Activated naive CD8-positive, alpha-beta T cell treated with anti-CD3 and anti-CD28 coated beads, Interleukin-2, amount 10 ng/mL, durations not matched to agents 7 days and 5 days (primary cell): ENCODE measurements at places on chromosomes 3 and 15. TPM values are rescaled to one million over a fixed set of nuclear protein-coding genes. Genes with fewer than 3 reads are reported as not detected.

DNA sequence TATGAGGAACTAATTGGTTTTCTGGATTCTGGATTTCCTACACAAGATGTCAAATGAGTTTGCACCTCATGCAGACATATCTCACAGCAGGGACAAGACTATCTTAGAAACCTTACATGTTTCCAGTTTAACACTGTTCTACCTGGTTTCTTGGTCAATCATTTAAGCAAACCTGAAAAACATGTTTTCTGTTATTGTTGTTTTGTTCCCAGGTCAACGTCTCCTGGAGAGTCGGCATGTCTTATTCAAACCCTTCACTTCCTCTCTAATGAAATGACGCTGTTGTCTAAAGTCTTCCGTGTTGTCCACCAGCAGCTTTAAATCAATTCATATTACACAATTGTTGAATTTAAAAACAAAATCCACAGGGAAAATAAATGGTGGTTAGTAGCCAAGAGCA lies 150.9 kb downstream of the CNTN3 start:
- no peak overlapping the region for H3K27ac ChIP-seq
- no peak for DNase-seq
- no peak overlapping the region for H3K4me3 ChIP-seq

GRCh38 chr3:52120556-52121463 lies 33.4 kb downstream of the POC1A start:
- peaks cover 22% of the 10 kb centered on the region for H3K4me1 ChIP-seq
- no peak for DNase-seq
- no peaks in the 10 kb centered on the region for H3K27me3 ChIP-seq
- H3K27ac ChIP-seq, result peak overlapping the region; percentile 94
- peaks cover 18% of the 10 kb centered on the region for H3K36me3 ChIP-seq

GRCh38 chr3:99939876-99940275 lies 122.2 kb downstream of the CMSS1 start:
- no peaks in the 10 kb centered on the region for H3K27me3 ChIP-seq
- no peak overlapping the region for H3K4me3 ChIP-seq
- no peak for DNase-seq
- peaks cover 16% of the 10 kb centered on the region for H3K4me1 ChIP-seq
- H3K27ac ChIP-seq, result no peak overlapping the region

- DNase-seq, result no peak
- no peaks in the 10 kb centered on the region for H3K4me1 ChIP-seq
- peaks cover 63% of the 10 kb centered on the region for H3K27me3 ChIP-seq
- H3K4me3 ChIP-seq, result no peak within 1 kb of the TSS
These were observed at the start of gene ARNT2 for GRCh38 chr15:80404057-80404760. Gene ARNT2, plus strand, starts transcription at chr15:80404382. Its CDS starts 134 bp downstream, at chr15:80404516.

GRCh38 chr3:138220788-138221187 lies 33.7 kb downstream of the ARMC8 start:
- H3K27me3 ChIP-seq, result no peaks in the 10 kb centered on the region
- no peak overlapping the region for H3K4me3 ChIP-seq
- no peak for DNase-seq
- H3K27ac ChIP-seq, result no peak overlapping the region
- peaks cover 23% of the 10 kb centered on the region for H3K4me1 ChIP-seq

DNA sequence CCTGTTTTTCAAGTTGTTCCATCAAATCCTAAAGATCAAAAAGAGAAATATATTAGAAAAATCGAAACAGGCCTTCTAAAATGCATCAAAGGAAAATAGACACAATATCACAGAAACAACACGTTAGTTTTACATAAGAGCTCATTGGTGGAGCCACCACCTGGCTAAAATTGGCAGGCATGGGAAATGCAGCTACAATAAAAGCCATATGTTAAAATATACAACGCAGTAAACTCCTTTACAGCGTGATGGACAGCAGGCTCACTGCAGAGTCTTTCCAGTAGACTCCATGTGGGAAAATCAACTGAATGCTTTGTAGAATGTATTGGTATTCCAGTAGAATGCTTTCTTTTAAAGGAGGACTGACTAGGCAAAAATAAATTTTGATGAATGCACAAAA lies 40.9 kb upstream of the MYO5C start:
- no peaks in the 10 kb centered on the region for H3K27me3 ChIP-seq
- H3K4me1 ChIP-seq, result peaks cover 25% of the 10 kb centered on the region
- H3K4me3 ChIP-seq, result no peak overlapping the region

GRCh38 chr3:13219902-13220296 lies 146.7 kb upstream of the IQSEC1 start:
- peaks cover 5% of the 10 kb centered on the region for H3K4me1 ChIP-seq
- peaks cover 9% of the 10 kb centered on the region for H3K27me3 ChIP-seq
- no peak overlapping the region for H3K27ac ChIP-seq
- H3K4me3 ChIP-seq, result no peak overlapping the region

DNA sequence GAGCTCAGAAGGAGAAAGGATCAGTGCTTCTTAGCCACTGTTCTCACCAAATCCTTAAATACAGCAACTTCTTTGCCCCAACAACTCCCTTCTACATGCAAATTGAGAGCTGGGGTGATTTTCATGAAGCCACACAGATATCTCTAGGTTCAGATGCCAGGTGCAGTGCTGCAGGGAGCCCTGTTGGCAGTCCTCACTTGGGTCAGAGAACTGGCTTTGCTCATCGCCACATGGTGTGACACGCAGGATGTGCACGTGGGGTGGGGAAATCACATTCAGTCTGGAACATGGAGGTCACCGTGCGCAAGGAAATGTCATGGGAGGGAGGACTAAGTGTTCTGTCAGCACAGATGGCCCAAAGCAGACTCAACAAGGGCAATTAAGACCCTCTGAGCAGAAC lies 103.8 kb downstream of the WDR76 start:
- no peak overlapping the region for H3K4me3 ChIP-seq
- no peaks in the 10 kb centered on the region for H3K4me1 ChIP-seq
- DNase-seq, result no peak
- H3K36me3 ChIP-seq, result no peaks in the 10 kb centered on the region
- no peak overlapping the region for H3K27ac ChIP-seq

- H3K27me3 ChIP-seq, result no peaks in the 10 kb centered on the region
- no peak for DNase-seq
- no peak overlapping the region for H3K27ac ChIP-seq
- H3K36me3 ChIP-seq, result no peaks in the 10 kb centered on the region
- no peak overlapping the region for H3K4me3 ChIP-seq
These were observed 245.4 kb downstream of the ULK4 start for GRCh38 chr3:41716471-41716870.

GRCh38 chr3:50161320-50161719 lies 6.2 kb downstream of the SEMA3F start:
- H3K27ac ChIP-seq, result no peak overlapping the region
- H3K36me3 ChIP-seq, result no peaks in the 10 kb centered on the region
- DNase-seq, result no peak

- H3K36me3 ChIP-seq, result peaks cover 41% of the 10 kb centered on the region
- DNase-seq, result no peak
- H3K27ac ChIP-seq, result no peak overlapping the region
- H3K27me3 ChIP-seq, result no peaks in the 10 kb centered on the region
- no peaks in the 10 kb centered on the region for H3K4me1 ChIP-seq
These were observed 14.8 kb downstream of the GK5 start for GRCh38 chr3:142210608-142211007.

GRCh38 chr15:63938486-63939061 lies 104.8 kb upstream of the HERC1 start:
- H3K36me3 ChIP-seq, result peaks cover 3% of the 10 kb centered on the region
- H3K4me3 ChIP-seq, result peak overlapping the region; percentile 20
- H3K4me1 ChIP-seq, result peaks cover 34% of the 10 kb centered on the region
- H3K27me3 ChIP-seq, result no peaks in the 10 kb centered on the region

GRCh38 chr3:72489901-72490300 lies 358.3 kb downstream of the SHQ1 start:
- no peak overlapping the region for H3K4me3 ChIP-seq
- DNase-seq, result no peak
- H3K27me3 ChIP-seq, result no peaks in the 10 kb centered on the region
- peaks cover 2% of the 10 kb centered on the region for H3K36me3 ChIP-seq
- H3K4me1 ChIP-seq, result no peaks in the 10 kb centered on the region

DNA sequence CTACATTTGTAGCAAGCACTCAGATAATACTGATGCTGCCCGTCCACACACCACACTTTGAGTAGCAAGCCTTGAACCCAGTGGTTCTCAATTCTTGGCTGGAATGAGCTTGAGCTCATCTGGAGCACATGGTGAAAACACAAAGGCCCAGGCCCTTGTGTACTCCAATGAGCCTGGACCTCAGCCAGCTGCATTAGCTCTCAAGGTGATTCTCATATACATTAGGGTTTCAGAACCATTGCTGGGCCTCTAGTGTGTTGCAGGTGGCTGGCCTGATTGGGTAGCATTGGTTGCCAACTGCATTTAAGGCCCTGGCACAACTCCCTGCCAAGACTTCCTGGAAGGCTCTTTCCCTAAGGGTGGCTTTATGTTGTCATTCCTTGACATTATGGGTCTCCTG lies 23.4 kb upstream of the ZFAND6 start:
- H3K27ac ChIP-seq, result no peak overlapping the region
- peaks cover 17% of the 10 kb centered on the region for H3K4me1 ChIP-seq
- no peaks in the 10 kb centered on the region for H3K27me3 ChIP-seq
- H3K4me3 ChIP-seq, result no peak overlapping the region

GRCh38 chr3:71350998-71351397 lies 232.5 kb downstream of the FOXP1 start:
- DNase-seq, result no peak
- peaks cover 11% of the 10 kb centered on the region for H3K36me3 ChIP-seq
- no peak overlapping the region for H3K4me3 ChIP-seq
- H3K27ac ChIP-seq, result no peak overlapping the region

DNA sequence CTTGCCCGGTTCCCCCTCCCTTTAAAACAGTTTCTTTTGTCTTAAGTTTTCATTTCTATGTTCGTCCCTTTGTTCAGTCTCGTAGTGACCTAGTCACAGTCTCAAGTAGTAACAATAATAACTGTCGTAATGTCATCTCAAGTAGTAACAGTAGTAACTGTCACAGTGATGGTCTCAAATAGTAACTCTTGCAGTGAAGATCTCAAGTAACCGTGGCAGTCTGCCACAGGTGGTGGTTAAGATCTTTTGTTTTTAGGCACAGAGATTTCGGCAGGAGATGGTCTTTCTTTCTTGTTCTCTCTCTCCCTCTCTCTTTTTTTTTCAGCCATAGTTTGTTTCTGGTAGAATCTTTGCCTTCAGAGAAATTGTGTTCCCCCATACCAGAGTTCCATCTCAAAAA lies 656.0 kb upstream of the SGO1 start:
- no peak overlapping the region for H3K27ac ChIP-seq
- no peaks in the 10 kb centered on the region for H3K4me1 ChIP-seq
- no peaks in the 10 kb centered on the region for H3K36me3 ChIP-seq
- no peaks in the 10 kb centered on the region for H3K27me3 ChIP-seq
- H3K4me3 ChIP-seq, result no peak overlapping the region
- DNase-seq, result no peak

- no peaks in the 10 kb centered on the region for H3K36me3 ChIP-seq
- H3K4me1 ChIP-seq, result peaks cover 3% of the 10 kb centered on the region
- DNase-seq, result no peak
- H3K4me3 ChIP-seq, result no peak overlapping the region
These were observed 31.8 kb downstream of the TTC14 start for GRCh38 chr3:180633722-180634121.

GRCh38 chr3:172931746-172932285 lies 181.3 kb downstream of the ECT2 start:
- H3K27me3 ChIP-seq, result peaks cover 2% of the 10 kb centered on the region

Gene EPHA3
- total RNA-seq, result not detected

Gene SELENOS
- total RNA-seq, result 28.2 TPM

Gene CDHR4
- 0.22 TPM for total RNA-seq

Gene DPPA4
- not detected for total RNA-seq

Gene KNL1
- total RNA-seq, result 43.8 TPM

Gene IMPG2
- total RNA-seq, result 0.62 TPM

Gene OR5K2
- not detected for total RNA-seq

Gene RETNLB
- not detected for total RNA-seq

Gene LXN
- total RNA-seq, result 7.7 TPM

Gene LOXL1
- 10.5 TPM for total RNA-seq

Gene CEP152
- total RNA-seq, result 31.1 TPM
